Stimulated activated CD8-positive, alpha-beta memory T cell treated with anti-CD3 and anti-CD28 coated beads, Interleukin-7, amount 100 ng/mL, for 4 hours (primary cell): ENCODE measurements at places on chromosomes 5 and 9.

DNA sequence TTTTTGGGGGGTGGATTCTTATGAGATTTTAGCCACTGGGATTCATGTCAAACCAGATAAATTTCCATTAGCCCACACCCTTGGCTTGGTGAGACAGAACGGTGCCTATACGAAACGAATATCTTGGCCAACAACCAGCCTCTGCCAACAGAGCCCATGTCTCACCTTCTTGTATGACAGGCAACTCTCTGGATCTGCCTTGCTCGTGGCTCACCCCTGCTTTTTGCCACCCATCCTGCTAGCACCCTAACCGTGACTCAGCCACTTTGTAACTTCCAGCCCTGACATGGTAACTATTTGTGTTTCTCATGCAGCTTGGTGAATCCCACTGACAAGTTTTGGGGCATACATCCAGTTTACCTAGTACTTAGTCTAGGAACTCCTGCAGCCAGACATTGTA, 457.0 kb downstream of the SPATA31D1 start:
- DNase-seq: no peak

GRCh38 chr5:120682851-120683250, 218.8 kb downstream of the PRR16 start:
- no peak for DNase-seq

DNA sequence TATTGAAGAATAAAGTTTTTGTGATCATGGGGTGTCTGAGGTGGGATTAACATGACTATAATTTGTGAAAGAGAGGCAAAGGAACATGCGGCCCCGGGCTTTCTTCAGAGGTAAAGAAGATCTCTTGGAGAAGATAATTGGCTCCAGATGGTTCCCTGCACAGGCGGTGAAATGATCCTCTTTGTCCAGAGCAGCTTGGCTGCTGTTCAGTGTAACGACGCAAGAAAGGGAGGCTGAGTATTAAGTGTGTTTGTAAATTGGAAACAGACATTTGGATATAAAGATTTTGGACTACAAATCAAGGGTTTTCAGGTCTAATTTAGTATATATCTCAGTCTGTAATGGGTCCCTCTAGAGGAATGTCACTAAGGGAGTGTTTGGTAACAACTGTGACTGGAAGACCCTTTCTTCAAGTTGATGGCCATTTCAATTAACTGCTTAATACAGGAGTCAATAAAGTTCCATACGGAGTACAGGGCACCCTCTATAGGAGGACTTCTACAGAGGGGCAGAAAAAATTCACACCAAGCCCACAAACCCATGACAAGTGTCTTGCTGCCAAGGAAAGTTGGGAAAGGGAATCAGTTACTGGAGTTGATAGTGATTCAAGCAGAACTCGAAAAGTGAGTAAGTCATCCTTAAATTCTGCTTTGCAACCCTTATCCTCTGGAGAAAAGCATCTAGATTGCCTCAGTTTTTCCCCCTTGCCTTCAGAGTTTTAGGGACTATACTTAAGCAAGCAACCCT, 4.1 kb downstream of the EQTN start:
- no peak for DNase-seq

DNA sequence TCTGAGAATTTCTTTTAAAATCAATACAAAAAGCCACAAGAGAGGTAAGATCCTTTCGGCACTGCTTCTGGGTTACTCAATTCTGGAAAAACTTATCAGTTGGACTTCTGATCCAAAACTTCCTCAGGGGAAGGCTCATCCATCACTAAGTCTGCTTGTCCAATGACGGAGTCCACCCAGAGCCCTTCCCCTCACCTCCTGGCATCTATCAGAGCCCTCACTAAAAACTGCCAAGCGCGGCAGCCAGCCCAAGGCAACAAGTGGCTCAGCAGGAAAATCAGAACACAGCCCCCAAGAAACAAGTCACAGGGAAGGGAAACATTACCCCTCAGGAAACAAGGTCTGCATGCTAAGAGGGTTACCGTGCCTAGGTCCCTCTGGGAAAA, 869 bp upstream of the ESM1 start:
- DNase-seq: no peak

- DNase-seq: no peak
Observed at GRCh38 chr5:135008556-135008955, 25.5 kb downstream of the PITX1 start.

- no peak for DNase-seq
Observed at GRCh38 chr5:159101685-159102084, 2.0 kb upstream of the EBF1 start.

- DNase-seq: no peak
Observed at GRCh38 chr9:35306283-35306682, 144.5 kb downstream of the UNC13B start.

DNA sequence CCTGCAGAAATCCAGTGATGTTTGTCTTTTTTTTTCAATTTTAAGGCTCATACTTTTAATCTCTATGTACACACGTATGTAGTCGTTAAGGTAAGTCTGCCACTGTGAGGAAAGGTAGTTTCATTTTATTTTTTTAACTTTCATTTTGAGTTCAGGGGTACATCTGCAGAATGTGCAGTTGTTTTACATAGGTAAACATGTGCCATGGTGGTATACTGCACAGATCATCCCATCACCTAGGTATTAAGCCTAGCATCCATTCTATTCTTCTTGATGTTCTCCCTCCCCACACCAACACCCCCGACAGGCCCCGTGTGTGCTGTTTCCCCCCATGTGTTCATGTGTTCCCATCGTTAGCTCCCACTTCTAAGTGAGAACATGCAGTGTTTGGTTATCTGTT, 19.7 kb downstream of the MUSK start:
- no peak for DNase-seq
